H7 (cell line): ENCODE measurements at places on chromosomes 2 and 18.

GRCh38 chr2:62738981-62739936 is 33.7 kb downstream of the EHBP1 start:
- DNase-seq: no peak

GRCh38 chr2:101814752-101815151 is 117.2 kb downstream of the MAP4K4 start:
- DNase-seq: no peak

DNA sequence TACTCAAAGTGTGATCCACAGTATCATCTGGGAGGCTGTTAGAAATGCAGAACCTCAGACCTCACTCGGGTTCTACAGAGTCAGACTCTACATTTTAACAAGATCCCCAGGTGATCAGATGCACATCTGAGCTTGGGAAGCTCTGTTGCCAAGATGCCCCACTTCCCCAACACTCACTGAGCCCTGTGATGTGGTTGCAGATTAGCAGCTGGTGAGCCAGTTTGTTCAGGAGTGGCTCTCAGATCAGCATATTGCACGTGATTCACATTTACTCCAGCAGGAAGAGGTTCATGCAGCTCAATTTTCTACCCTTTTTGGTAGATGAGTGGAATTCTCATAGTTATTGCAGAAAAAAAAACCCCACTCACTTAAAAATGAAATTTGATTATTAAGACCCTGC is 96.4 kb downstream of the VIT start:
- no peak for DNase-seq

GRCh38 chr2:58503918-58504317 is 262.8 kb upstream of the FANCL start:
- DNase-seq: no peak

- DNase-seq: no peak
Measured at GRCh38 chr18:2985628-2986027, 27.3 kb downstream of the LPIN2 start.

DNA sequence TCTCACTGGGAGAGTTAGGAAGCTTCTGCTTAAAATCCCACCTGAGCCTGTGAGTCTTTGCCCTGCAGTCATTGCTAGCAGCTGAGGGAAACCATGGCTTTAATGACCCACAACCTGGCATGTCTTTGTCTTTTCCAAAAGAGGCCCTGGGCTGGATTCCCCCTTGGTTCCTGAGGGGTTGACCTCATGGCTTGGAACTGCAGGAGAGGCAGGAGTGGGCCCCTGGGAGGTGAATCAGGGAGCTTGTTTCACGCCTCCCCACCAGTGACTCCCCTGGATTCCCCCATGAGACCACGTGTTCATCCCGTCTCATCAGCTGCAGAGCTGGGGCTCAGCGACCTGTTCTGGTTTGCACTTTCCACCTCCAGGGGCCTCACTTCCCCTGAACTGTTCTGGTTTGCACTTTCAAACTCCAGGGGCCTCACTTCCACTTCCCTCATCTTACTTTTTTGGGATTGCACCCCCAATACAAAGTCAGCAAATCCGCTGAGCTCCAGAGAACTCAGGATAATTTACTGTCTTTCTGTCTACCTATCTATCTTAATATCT is 58.5 kb upstream of the TMEM18 start:
- DNase-seq: peak; percentile 69

GRCh38 chr18:11953113-11953512 is 28.2 kb upstream of the IMPA2 start:
- no peak for DNase-seq

- no peak for DNase-seq
Measured at GRCh38 chr2:172021955-172022354, 22.2 kb downstream of the METAP1D start.
